ENCODE measurements at places on chromosomes 6 and 20.

DNA sequence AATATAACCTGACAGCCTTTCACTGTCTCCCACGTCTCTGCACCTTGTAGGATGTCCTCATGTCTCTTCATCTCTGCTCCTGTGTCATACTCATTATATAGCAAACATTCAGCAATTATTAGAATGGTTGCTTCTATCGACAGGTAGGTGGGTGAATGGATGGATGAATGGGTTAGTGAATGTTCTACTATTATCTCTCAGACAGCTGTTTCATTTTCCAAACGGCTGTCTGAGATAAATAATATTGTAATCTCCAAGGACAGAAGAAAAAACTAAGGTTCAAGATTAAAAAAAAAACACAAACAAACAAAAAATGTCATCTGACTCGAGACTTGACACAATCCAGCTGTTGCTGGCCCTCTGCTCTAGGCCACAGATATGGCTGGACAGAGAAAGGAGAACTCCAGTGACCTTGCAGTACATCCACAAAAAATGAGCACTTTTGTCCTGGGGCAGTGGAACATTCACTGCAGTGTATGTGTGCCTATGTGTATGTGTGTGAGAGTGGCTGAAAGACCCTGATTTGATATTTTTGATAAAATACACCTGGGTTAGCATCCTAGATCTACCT lies 2.1 kb downstream of the HNF4A start:
- no peak for DNase-seq

- DNase-seq: no peak
Observed at GRCh38 chr6:134795691-134796090, 154.2 kb downstream of the ALDH8A1 start.

DNA sequence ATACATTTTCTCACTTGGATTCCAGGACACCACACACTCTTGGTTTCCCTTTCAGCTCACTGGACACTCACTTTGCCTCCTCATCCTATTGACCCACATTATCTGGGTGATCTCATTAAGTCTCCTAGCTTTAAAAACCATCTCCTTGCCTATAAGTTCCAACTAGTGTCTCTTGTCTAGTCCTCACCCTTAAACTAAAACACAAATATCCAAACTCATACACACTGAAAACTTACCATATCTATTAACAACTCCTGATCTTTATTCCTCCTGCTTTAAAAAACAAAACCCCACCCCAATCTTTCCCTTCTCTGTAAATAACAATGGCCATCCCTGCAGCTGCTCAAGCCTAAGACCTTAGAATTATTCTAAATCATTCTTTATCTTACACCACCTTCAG lies 3.5 kb upstream of the SMIM28 start:
- DNase-seq: no peak

GRCh38 chr6:28948782-28949486 lies 25.1 kb upstream of the TRIM27 start:
- DNase-seq: peak; percentile 52

- DNase-seq: no peak
Observed at GRCh38 chr6:129648819-129649491, 61.0 kb downstream of the ARHGAP18 start.
